ENCODE measurements at places on chromosomes 6 and 20. TPM values are rescaled to one million over a fixed set of nuclear protein-coding genes. Genes with fewer than 3 reads are reported as not detected.

- DNase-seq: no peak
These were observed 18.2 kb upstream of the FRMD1 start for GRCh38 chr6:168097221-168097620.

The ATP9A gene
- polyA plus RNA-seq: 59.0 TPM

DNA sequence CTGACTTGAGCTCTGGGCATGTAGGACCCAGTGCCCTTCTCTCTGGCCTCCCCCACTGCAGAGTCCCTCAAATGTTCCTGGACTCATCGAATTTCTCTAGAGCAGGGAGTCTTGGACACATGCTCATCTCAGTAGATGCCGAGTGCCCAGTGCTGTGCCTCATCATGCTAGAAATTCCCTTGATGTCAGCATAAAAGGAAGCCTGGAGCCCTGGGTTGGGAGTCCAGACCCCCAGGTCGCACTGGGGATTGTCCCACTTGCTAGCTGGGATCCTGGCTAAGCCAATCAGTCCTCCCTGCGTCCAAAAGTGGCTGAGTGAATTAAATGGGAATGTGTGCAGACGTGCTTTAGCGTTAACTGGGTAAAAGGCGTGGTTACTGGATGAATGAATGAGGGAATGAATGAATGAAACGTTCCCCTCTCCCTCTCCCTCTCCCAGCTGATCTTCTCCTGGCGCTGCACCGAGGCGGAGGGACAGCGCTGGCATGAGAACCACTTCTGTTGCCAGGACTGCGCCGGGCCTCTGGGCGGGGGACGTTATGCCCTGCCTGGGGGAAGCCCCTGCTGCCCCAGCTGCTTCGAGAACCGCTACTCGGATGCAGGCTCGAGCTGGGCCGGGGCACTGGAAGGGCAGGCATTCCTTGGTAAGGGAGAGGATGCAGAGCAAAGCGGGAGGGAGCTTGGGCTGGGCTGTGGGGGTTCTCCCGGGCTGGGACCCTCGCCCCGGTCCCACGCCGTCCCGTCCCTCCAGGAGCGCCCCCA lies 1.6 kb upstream of the TOMM6 start:
- no peak for DNase-seq

The RNF182 gene
- polyA plus RNA-seq: 2.9 TPM

- DNase-seq: peak; percentile 91
These were observed at the start of gene TFB1M for GRCh38 chr6:155314092-155314772. TSS of gene TFB1M (minus strand) at chr6:155314484. CDS start at chr6:155314428, 56 bp downstream.

- no peak for DNase-seq
These were observed 343.0 kb downstream of the CDKAL1 start for GRCh38 chr6:20877008-20877937.

DNA sequence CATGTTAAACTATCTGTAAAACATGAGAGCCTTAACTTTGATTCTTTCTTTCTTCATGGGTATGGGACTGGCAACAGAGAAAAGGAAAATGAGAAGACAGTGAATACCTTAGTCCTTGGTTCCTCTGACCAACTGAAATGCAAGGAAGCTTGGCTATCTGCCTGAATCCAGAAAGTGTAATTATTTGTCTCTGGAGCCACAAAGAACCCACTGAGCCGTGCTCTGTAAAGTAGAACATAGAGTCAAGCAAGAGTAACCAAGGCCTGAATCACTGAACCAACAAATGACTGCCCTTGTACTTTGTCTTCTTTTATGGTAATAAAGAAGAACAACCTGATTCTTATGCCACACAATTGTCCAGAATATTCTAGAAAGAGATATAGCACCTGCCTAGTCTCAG lies 27.6 kb downstream of the PKHD1 start:
- DNase-seq: no peak

The WFDC5 gene
- not detected for polyA plus RNA-seq

The UNC5CL gene
- polyA plus RNA-seq: 8.7 TPM

DNA sequence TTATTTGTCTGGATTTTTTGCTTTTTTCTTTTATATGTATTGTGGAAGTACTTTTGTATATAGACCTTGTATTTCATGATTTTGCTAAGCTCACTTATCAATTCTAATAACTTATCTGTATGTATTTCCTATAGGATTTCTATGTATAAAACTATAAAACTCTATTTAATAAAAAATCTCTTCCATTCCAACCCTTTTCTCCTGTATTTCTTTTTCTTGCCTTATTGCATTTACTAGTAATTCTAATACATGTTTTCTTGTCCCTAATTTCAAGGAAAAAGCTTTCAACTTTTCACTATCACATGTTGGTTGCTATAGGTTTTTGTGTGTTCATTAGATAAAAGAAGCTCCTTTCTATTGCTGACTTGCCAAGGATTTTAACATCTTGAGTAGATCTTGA lies 125.3 kb downstream of the MBOAT1 start:
- no peak for DNase-seq
